ENCODE measurements at places on chromosomes 6 and 20. TPM values are rescaled to one million over a fixed set of nuclear protein-coding genes. Genes with fewer than 3 reads are reported as not detected.
A peak's percentile ranks its signal among the peaks of the same experiment; 100 is the strongest.

The FABP7 gene
- not detected for total RNA-seq

The CCM2L gene
- total RNA-seq, result not detected

The WFDC5 gene
- total RNA-seq, result not detected

The MAN1A1 gene
- total RNA-seq, result 29.6 TPM

The TMEM244 gene
- total RNA-seq, result not detected

- no peak for DNase-seq
These were observed 319.8 kb downstream of the HIVEP2 start for GRCh38 chr6:142624978-142625715.

DNA sequence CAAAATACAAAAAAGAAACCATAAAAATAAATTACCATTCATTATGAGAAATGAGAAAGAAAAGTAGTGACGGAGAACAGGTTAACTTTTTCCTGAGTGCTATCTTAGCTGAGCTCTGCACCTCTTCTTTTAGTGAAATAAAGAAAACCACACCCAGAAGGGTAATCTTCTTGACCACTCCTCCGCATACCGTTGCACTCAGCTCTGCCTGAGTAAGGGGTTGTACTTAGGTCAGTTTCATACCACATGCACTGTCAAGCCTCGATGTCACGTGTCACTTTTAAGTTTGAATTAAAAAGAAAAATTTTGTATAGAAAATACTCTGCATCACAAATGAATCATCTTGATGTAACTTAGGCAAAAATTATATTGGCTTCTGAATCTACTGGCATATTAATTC is 2.8 kb downstream of the EZR start:
- DNase-seq, result no peak

DNA sequence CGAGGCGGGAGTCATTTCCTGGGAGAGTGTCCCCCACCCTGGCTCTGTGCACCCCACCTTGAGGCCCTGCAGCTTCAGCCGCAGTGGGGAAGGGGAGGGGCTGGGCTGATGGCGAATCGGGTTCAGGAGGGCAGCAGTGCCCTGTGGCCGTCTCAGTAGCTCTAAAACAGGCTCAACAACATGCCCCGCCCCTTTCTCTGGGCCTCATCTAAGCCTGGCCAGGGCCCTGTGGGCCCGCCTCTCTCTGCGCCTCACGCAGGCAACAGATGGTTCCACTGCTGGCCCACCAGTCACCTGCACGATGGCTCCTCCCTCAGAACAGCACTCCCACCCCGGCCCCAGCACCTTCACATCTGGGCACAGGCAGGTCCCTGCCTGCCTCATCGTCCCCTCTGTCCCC is 30.2 kb downstream of the CHRNA4 start:
- DNase-seq, result no peak

DNA sequence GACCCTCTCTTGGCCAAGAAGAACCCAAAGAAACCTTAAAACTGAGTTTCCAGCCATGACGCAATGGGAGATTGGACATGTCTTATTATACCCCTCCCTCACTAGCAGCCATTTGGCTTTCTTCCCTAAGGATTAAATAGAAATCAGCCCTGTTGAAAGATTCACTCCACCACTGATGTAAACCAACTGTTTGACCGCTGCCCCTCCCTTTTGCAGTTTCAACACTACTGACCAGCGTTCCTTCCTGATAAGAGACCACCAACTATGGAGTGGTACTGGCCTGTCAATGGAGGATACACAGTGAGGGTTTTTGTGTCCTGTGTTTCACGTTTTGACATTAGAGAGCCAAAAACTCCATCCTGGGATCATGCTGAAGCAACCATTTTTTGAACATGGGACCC is 53.2 kb upstream of the CD2AP start:
- no peak for DNase-seq

- DNase-seq, result peak; percentile 17
These were observed 100.7 kb downstream of the NOL4L start for GRCh38 chr20:32484225-32484957.

DNA sequence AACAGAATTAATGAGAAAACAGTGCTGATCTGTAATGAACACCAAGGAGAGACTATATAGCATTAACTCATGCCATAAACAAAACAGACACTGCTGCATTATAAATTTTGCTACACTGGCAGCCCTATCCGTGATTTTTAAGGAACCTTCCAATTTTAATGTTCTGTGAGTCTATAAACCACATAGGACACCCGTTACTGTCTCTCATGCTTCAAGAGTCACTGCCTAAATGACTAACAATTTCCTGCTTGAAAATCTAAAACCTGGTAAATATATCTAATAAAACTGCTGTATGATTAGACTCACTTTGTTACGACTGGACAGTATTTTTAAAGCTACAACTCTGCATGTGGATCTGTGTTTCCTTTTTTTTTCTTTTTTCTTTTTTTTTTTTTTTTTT is 8.7 kb downstream of the CHD6 start:
- DNase-seq, result no peak

All from MG63 (cell line).